DMS 273 treated with DMSO at 0.1 percent for 48 hours (cell line): ENCODE measurements at places on chromosomes 1 and 21.

DNA sequence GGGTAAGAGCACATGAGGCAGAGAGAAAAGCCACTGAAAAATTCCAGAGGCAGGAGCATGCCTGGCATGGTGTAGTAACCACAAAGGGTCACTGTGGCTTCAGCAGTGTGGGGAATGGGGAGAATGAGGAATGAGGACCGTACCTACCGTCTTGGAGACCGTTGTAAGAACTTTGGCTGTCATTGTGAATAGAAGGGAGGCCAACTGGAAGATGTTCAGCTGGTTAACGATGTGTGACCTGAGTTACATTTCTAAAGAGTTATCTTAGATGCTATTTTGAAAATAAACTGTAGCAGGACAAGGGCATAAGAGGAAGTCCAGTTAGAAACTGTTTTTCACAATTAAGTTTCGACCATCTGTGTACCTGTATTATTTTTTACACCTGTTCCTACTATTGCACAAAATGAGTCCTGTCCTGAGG is 365.5 kb upstream of the SGIP1 start:
- DNase-seq, result no peak

GRCh38 chr1:218571491-218571890 is 226.4 kb downstream of the TGFB2 start:
- DNase-seq, result no peak

- no peak for DNase-seq
Measured at GRCh38 chr1:39666772-39667171, 5.1 kb downstream of the NT5C1A start.

DNA sequence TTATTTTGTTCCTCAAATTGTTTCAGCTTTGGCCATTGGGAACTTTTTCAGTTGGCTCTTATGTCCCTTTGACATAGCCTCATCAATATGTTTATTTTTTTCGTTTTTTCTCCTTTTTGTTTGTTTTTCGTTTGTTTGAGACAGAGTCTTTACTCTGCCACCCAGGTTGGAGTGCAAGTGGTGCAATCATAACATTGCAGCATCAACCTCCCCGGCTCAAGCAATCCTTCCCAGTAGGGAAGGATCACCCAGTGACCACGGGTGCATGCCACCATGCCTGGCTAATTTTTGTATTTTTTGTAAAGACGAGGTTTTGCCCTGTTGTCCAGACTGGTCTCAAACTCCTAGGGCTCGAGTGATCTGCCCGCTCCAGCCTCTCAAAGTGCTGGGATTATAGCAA is 8.1 kb downstream of the POLR3GL start:
- DNase-seq, result no peak

DNA sequence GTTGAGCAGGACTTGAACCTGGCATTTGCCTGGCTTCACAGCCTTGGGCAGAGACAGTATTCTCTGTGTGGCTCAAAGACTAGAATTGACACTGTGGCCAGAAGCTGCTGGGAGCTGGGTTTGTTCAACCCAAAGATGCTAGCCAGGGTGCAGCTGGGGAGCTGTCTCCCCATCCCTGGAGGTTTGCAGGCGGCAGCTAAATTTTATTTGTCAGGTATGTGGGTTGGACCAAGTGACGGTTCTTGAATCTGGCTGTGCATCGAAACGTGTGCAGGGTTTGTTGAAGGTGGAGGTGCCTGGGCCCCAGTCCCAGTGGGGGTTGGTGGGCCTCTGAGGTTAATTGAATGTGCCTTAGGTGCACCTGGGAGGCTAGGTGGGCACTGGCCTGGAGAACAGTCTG is 11.8 kb downstream of the WNT4 start:
- no peak for DNase-seq

DNA sequence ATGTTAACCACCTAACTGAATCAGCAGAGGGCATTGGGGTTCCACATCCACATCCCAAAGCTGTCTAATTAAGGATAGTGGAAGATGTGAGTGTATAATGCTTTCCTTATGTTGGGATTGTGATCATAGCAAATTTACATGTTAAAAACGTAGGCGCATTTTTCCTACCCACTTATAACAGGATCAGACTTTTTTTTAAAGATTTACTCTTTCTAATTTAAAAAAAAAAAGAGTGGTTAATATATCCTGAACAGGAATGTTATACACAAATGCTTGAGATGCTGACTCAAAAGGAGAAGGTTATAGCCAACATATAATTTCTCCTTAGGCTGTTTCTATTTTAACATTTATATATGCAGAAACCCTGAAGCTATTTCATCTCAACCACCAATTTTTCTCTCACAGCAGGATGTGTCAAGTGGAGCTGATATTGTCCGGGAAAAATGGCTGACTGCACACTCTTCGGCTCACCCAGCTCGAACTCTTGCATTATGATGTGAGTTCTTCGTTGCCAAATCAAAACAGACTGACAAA is 40.3 kb downstream of the RGS5 start:
- no peak for DNase-seq

DNA sequence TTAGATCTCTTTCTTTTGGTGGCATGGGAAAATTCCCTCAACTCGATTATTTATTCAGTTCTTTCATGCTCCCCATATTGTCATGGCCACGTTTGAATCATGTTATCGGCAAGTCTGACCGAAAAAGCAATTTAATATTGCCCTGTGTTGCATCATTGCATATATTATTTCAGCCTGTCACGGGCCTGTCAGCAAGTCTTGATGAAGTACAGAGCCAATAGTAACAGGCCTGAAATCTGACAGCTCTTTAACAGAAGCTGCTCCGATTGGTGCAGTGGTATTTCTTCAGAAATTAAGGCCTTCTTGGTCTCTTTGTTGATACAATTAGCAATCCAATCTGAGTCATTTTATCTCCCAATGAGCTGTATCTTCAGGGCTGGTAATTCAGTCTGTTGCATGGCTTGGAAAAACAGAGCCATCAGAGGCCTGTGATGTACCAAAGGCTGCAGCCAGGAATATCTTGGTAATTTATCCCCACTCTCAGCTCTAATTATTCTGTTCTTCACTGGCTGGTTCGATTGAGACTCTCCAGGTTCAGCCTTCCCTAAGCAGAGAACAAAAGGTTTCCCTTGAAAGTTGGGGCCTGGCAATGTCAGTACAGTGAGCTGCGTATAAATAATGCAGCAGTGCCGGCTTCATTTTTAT is 149.5 kb downstream of the FGGY start:
- DNase-seq, result peak; percentile 47

DNA sequence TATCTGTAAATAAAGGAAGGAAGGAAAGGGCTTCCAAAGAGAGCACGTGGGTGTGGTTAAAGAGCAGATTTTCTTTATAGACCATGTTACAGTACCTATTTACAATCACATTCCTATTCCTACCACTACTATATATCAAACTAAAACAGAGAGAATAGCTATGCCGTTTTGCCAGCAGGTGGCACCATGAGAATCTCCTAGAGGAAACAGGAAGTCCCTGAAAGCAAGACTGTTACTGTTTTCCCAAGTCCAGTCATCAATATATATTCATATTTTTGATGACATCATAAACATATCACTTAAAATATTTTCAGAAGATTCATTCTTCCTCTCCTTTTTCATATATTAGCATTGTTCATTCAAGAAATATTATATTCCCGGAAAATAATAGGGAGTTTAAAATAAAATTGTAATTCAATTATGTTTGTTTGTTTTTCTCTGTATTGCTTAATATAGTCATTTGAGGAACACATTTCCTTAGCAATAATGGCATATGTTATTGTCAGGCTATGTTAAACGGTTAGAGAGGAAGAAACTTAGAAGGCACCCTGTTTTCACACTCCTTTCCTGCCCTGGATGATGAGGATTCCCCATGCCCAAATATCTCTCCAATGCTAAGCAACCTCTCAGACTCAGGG is 6.6 kb downstream of the CCDC190 start:
- DNase-seq, result peak; percentile 49

- DNase-seq, result no peak
Measured at GRCh38 chr1:213773975-213774374, 213.8 kb upstream of the PROX1 start.

DNA sequence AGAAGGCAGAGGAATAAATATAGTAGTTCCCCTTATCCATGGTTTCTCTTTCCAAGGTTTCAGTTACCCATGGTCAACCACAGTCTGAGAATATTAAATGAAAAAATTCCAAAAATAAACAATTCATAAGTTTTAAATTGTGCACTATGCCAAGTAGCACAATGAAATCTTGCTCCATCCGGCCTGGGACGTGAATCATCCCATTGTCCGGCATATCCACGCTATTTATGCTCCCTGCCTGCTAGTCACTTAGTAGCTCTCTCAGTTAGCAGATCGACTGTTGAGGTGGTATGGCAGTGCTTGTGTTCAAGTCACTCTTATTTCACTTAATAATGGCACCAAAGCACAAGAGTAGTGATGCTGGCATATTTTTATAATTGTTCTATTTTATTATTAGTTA is 58.6 kb upstream of the ARHGAP29 start:
- no peak for DNase-seq

GRCh38 chr1:101929343-101929742 is 67.4 kb downstream of the OLFM3 start:
- DNase-seq, result no peak

GRCh38 chr1:226526801-226527595 is 21.6 kb upstream of the STUM start:
- DNase-seq, result no peak

DNA sequence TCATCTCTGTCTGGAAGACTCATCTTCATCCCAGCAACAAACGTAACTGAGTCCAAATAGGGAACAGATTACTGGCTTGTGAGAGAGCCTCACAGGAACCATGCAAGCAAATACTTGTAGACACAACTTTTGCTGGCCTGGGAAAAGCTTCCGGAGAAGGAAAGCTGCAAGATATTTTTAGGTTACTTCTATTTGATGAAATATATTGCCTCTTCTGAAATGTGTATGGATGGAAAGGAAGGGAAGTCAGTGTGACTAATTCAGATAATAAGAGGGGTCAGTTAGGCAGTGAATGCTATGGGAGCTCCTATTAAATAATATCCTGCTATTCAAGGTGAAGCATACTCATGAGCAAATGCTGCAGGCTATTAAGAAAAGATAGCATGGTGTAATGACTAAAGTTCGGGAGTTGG is 20.4 kb upstream of the FGGY start:
- DNase-seq, result no peak

GRCh38 chr1:230787471-230787870 is 40.3 kb downstream of the CAPN9 start:
- DNase-seq, result no peak

DNA sequence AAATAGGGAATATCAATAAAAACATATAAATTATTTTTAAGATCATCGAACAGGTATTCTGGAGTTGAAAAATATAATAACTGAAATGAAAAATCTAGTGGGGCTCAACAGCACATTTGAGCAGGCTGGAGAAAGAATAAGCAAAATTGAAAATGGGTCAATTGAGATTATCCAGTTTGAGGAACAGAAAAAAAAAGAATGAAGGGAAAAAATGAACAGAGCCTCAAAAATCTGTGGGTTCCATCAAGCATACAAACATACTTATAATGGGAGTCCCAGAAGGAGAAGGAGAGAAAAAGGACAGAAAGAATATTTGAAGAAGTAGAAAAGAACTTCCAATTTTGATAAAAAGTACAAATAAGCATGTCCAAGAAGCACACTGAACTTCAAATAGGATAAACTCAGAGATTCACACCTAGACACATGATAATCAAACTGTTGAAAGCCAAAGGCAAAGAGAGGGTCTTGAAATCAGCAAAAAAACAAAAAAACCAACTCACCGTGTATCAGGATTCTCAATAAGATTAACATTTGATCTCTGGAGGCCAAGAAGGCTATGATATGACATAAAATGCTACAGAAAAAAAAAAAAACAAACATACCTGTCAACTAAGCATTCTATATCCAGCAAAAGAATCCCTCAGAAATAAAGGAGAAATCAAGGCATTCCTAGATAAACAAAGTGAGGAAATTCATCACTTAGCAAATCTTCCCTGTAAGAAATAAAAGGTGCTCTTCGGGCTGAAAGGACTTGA is 5.4 kb upstream of the COQ8A start:
- DNase-seq, result no peak

DNA sequence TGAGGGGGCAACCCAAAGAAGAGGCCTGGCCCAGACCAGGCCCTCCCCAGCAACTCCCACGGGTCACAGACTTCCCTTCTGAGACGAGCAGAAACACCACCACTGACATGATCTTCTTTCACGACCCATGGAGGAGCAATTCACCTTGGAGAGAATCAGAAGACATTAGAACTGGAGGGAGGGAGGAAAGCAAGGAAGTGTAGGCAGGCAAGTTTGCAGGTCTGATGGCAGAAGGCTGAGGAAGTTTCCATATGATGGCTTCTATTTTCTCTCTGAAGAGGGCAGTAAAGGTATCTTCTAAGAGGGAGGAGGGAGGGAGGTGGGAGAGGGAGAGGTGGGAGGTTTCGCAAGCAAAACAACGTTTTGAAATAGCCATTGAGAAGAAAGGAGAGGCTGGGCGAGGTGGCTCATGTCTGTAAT is 1.4 kb upstream of the UBXN10 start:
- no peak for DNase-seq

- DNase-seq, result no peak
Measured at GRCh38 chr1:186654741-186655140, 25.5 kb downstream of the PTGS2 start.

DNA sequence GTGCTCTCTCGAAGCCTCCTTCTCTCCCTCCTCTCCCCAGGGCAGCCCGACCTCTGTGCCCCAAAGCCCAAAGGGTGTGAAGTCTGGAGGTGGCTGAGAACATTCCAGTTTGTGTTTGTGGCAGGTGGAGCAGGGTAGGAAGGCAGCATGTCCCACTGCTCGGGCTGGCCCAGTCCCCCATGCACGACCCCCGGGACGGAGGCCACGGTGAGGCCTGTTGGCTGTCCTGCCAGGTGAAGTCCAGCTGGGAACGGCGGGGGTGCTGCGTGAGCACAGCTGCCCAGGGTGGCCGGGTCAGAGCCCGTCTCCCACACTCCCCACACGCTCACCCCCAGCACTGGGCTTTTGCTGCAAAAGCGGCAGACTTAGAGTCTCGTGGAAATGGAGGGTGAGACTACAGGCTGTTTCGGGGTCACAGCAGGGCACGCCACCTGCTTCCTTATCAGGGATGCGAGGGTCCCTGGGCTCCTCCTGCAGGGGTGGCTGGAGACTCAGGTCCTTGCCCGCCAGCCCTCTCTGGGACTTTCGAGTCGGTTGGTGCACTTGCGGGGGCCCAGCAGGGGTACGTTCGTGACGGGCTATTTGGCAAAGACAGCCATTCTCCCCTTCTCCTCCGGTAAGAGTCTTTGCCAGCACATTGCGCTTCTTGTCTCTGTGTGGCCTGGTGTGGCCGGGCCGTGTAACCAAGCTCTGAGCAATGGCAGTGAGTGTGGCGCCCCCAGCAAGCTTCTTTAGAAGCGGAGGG is 40.3 kb downstream of the MORN1 start:
- no peak for DNase-seq

- peak; percentile 70 for DNase-seq
Measured at GRCh38 chr1:212638492-212639151, 30.1 kb downstream of the ATF3 start.
